Large intestine (tissue), 12 donors: ENCODE measurements at places on chromosomes 6 and 20.

- no peak for DNase-seq
- no peak overlapping the region for H3K4me3 ChIP-seq
- H3K4me1 ChIP-seq: no peaks in the 10 kb centered on the region
Observed at GRCh38 chr6:82370788-82371187, 7.2 kb downstream of the TPBG start.

DNA sequence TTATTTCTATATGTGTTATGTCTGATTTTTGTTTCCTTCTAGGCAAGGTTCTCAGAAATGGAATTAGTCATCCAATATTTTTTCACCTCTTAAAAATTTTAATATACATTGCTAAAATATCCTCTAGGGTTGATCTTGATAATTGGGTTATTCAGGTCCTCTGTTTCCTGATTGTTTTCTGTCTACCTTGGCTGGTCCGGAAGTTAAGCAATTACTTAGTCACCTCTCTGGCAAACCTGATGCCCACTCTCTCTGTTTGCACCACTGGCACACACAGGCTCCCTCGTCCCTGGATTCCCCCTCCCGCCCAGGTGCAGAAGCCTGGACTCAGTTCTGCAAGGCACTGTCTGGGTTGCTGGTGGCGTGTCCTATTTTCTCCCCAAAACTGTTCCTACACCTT lies 27.7 kb downstream of the CST9L start:
- no peak for DNase-seq
- H3K27me3 ChIP-seq: no peaks in the 10 kb centered on the region
- no peaks in the 10 kb centered on the region for H3K36me3 ChIP-seq
- no peak overlapping the region for H3K27ac ChIP-seq
- H3K4me1 ChIP-seq: no peaks in the 10 kb centered on the region

DNA sequence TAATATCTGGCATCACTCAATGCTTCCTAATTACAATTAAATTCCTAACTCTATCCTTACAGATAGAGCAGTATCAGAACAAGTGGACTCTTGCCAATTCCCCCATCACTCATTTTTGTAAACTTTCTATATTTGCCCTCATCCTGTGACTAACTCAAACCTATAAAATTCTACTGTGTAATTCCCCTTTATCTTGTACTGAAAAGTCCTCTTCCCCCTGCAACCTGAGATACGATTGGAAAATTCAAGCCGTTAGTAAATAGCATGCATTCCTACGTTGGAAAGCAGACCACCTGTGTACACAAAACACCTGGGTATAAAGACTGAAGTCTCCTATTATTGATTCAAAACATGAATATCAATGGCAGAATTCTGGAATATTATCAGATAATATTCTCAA lies 70.4 kb upstream of the KCNQ5 start:
- H3K4me1 ChIP-seq: no peaks in the 10 kb centered on the region
- H3K4me3 ChIP-seq: no peak overlapping the region

DNA sequence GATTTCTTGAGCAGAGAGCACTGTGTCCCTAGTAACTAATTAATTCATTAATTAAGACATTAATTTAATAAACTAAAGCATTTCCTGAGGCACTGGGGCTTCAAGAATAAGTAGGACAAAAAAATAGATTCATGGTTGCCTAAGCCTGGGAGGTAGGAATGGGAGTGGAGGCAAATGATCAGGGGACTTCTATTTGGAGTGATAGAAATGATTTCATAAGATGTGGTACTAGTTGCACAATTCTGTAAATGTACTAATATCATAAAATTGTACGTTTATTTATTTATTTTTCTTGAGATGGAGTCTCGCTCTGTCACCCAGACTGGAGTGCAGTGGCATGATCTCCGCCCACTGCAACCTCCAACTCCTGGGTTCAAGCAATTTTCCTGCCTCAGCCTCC lies 287.2 kb downstream of the KHDC1L start:
- DNase-seq: no peak
- H3K4me1 ChIP-seq: no peaks in the 10 kb centered on the region
- no peaks in the 10 kb centered on the region for H3K27me3 ChIP-seq
- H3K4me3 ChIP-seq: no peak overlapping the region
- no peak overlapping the region for H3K27ac ChIP-seq

- H3K27ac ChIP-seq: no peak within 1 kb of the TSS
- peaks cover 27% of the 10 kb centered on the region for H3K27me3 ChIP-seq
- no peaks in the 10 kb centered on the region for H3K36me3 ChIP-seq
- no peak for DNase-seq
Observed at GRCh38 chr6:34465531-34466241, at the start of gene PACSIN1. TSS of gene PACSIN1 (plus strand) at chr6:34466076. CDS start at chr6:34526306, 60,230 bp downstream.

DNA sequence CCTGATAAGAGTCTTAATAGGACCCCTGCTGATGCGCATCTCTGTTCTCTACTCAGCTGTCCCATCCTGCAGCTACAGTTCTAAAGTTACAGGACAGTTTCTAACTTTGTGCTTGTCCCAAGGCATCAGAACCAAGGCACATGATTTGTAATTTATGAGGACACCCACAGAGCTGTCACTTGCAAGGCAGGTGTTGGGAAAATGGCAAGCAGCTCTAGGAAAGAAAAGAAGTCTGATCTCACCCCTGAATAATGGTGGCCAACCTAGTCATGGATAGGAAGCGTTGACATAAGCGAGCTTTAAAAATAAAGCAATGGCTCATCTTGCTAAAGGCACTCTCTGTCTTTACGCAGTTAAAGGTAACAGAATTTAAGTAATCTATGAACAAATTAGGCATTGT lies 127.6 kb upstream of the VGLL2 start:
- no peaks in the 10 kb centered on the region for H3K27me3 ChIP-seq
- no peaks in the 10 kb centered on the region for H3K36me3 ChIP-seq
- DNase-seq: no peak
- no peak overlapping the region for H3K4me3 ChIP-seq
- H3K4me1 ChIP-seq: no peaks in the 10 kb centered on the region

- no peaks in the 10 kb centered on the region for H3K36me3 ChIP-seq
- no peak for DNase-seq
- H3K4me3 ChIP-seq: no peak overlapping the region
- H3K4me1 ChIP-seq: no peaks in the 10 kb centered on the region
- H3K27ac ChIP-seq: no peak overlapping the region
Observed at GRCh38 chr6:31170987-31171671, 647 bp upstream of the POU5F1 start.

DNA sequence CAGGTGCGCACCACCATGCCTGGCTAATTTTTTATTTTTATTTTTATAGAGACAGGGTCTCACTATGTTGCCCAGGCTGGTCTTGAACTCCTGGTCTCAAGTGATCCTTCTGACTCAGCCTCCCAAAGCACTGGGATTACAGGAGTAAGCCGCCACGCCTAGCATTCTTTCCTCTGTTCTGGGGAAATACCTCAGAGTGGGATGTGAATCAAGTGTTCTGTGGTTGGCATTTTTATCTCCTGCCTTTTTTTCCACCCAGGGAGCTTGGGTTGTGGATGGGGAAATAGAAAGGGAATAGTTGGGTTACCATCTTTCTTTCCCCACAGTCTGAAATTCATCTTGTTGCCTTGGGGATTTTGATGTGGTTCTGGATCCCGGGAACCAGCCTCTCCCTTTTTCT lies 24.1 kb downstream of the TFAP2C start:
- no peak overlapping the region for H3K4me3 ChIP-seq
- no peak overlapping the region for H3K27ac ChIP-seq
- H3K4me1 ChIP-seq: no peaks in the 10 kb centered on the region
- H3K27me3 ChIP-seq: no peaks in the 10 kb centered on the region

DNA sequence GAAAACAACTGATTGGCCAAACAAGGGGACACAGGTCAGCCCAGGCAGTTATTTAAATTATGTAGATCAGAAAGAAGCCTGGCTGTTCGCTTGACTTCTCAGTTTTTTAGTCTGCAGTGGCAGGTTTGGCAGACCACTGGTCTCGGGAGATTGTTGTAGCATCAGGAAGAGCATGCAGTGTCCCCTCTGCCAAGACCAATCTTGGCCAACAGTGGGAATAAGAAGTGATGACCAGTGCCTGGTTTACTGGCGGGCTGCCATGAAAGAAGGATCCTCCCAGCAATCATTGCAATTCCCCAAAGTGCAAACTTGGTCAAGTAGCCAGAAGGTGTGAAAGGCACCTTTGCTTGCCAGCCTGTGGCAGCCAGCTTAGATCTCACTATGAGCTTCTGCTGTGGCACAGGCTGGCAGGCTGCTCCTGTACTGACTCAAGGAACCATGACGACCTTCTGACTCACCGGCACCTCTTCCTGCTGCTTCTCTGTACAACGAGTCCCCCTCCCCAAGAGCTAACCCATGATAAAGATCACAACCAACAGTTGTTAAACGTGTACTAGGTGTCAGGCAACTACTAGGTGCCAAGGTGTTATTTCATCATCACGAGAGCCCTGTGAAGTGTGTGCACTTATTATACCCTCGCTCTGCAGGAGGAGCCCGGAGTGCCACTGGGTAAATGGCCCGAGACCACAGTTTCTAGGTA lies 76.8 kb upstream of the DUSP22 start:
- no peaks in the 10 kb centered on the region for H3K36me3 ChIP-seq
- no peaks in the 10 kb centered on the region for H3K4me1 ChIP-seq
- H3K27me3 ChIP-seq: peaks cover 23% of the 10 kb centered on the region

GRCh38 chr6:5851261-5851757 lies 155.4 kb downstream of the NRN1 start:
- no peak overlapping the region for H3K27ac ChIP-seq
- DNase-seq: peak; percentile 33
- no peaks in the 10 kb centered on the region for H3K4me1 ChIP-seq
- peak overlapping the region; percentile 9 for H3K4me3 ChIP-seq
- no peaks in the 10 kb centered on the region for H3K36me3 ChIP-seq

DNA sequence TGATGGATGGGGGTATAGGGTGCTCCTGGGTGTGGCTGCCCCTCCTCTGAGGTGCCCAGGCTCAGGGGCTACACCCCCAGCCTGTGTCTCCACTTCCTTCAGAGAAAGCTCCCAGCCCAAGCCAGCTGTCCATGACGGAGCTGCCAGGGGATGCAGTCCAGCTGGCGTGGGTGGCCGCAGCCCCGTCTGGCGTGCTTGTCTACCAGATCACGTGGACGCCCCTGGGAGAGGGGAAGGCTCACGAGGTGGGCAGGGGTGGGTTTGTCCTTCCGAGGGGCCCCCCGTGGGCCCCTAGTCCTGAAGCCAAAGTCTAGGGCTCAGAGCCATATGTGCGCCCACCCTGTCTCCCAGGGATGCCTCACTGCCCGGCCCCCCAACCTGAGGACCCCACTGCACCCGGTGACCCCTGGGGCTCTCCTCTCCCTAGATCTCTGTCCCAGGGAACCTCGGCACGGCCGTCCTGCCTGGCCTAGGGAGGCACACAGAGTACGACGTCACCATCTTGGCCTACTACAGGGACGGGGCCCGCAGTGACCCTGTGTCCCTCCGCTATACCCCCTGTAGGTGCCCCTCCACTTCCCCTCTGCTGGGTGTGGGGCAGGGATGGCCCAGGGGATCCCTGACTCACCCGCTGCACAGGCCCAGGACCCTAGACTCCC lies 19.8 kb downstream of the COL20A1 start:
- H3K27ac ChIP-seq: no peak overlapping the region
- no peak overlapping the region for H3K4me3 ChIP-seq
- H3K36me3 ChIP-seq: no peaks in the 10 kb centered on the region

GRCh38 chr20:13639150-13639497 lies 392 bp upstream of the TASP1 start:
- H3K4me3 ChIP-seq: peak overlapping the region; percentile 94
- peaks cover 9% of the 10 kb centered on the region for H3K27me3 ChIP-seq
- no peak for DNase-seq

- no peaks in the 10 kb centered on the region for H3K36me3 ChIP-seq
- H3K4me3 ChIP-seq: no peak overlapping the region
- peaks cover 4% of the 10 kb centered on the region for H3K4me1 ChIP-seq
- no peak for DNase-seq
- H3K27me3 ChIP-seq: no peaks in the 10 kb centered on the region
- no peak overlapping the region for H3K27ac ChIP-seq
Observed at GRCh38 chr20:47503685-47504084, 2.0 kb downstream of the NCOA3 start.

- no peaks in the 10 kb centered on the region for H3K27me3 ChIP-seq
- H3K4me1 ChIP-seq: peaks cover 15% of the 10 kb centered on the region
- DNase-seq: no peak
Observed at GRCh38 chr20:1199212-1199873, 3.9 kb upstream of the C20orf202 start.
